T-cell (primary cell): ENCODE measurements at places on chromosomes 13 and 19.

- DNase-seq = no peak
Measured at GRCh38 chr13:100544866-100545683, 43.5 kb downstream of the GGACT start.

GRCh38 chr13:40961214-40961613 is 57.9 kb downstream of the ELF1 start:
- no peak for DNase-seq

- no peak for DNase-seq
Measured at GRCh38 chr13:31195616-31196015, 4.2 kb upstream of the B3GLCT start.

GRCh38 chr13:41802684-41803444 is 158.0 kb downstream of the VWA8 start:
- no peak for DNase-seq

DNA sequence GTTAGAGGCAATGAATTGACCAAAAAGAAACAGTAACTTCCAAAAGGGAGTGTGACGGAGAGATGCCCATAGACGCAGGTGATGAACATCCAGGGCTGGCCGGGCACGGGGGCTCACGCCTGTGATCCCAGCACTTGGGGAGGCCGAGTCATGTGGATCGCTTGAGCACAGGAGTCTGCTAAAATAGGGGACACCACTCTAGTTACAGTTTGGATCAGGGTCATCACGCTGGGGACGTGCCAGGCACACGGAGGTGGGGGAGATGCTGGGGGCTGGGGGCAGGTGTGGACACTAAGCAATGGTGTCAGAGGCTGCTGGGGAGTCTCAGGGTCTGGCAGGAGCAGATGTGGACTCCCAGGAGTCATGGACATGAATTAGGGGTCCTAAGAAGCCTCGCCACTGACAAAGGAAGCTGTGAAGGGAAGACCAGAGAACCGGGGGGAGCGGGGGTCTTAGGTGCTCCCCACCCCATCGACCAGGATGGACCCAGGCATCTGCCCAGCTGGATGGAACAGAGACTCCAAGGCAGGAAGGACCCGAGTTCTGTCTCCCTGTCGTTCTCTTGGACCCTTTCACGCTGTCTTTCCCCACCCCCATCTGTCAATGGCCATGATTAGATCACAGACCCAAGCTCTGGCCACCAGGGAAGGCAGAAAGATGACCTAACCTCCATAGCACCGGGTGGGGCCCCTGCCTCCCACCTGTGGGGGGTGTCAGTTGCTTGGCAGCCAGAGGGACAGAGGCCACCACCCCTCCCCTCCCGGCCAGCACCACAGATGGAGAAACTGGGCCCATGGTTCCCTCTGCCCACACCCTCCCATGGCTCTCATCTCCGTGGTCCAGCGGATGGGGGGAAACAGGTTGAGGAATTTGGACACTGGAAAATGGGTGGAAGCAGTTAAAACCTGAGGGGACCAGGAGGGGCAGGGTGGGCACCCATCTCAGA is 19.6 kb downstream of the CCDC8 start:
- DNase-seq = no peak

DNA sequence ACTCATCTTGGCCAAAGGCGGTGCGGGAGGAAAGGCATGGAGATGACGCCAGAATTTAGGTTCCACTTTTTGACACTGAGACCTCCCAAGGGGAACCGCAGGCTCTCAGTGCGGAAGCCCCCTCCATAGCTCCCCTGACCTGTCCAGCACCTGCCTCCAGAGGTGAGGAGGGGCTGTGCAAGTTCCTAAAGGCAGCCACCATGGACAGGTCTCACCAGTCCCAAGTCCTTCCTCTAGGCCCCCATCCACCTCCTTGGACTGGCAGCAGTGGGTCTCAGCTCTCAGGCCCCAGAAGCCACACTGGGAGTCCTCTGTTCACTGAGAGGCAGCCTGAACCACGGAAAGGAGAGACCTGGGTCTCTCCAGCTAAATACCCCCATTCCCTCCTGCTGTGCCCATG is 31.6 kb upstream of the TSHZ3 start:
- no peak for DNase-seq

- no peak for DNase-seq
Measured at GRCh38 chr13:51601601-51602565, 17.6 kb downstream of the WDFY2 start.

- no peak for DNase-seq
Measured at GRCh38 chr19:37981785-37982475, 74.9 kb downstream of the SIPA1L3 start.

DNA sequence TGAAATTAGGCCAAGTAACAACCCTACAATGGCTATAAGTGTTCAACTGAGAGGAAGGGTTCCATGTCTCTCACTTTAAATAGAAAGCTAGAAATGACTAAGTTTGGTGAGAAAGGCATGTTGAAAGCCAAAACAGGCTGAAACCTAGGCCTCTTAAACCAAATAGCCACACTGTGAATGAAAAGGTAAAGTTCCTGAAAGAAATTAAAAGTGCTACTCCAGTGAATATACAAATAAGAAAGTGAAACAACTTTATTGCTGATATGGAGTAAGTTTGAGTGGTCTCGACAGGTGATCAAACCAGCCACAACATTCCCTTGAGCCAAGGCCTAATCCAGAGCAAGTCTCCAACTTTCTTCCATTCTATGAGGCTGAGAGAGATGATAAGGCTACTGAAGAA is 209.6 kb downstream of the KLF12 start:
- no peak for DNase-seq

DNA sequence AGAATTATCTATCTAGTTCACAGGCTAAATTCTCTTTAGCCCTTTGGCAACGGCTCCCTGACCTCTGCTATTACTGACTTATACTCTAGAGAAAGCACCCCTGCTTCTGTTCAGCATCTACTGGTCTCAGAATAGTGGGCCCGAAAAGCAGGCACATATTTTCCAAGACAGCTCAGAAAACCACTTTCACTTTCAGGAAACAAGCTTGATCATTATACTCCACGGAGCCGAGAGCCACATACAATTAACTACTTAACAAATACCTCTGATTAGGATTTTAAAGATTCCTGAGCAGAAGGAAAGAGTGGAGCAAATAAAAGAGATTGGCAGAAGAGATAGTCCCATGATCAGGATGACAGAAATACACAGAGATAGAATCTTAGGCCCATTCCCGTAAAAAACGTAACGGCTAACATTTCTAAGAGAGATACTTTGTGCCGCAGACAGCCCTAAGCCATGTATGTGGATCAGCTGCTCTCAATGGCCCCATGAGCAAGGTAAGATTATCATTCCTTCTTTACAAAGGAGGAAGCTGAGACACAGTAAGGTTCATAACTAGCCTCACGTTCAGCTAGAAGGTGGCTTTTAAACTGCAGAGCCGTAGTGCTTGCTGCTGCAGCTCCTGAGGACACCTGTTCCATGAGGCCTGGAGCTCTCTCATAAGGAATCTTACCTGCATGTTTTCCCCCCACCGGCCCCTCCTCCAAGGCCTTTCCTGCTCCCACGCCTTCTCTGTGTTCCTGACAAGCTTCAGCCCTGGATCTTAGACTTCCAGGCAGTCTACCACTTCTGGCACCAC is 227.2 kb downstream of the FOXO1 start:
- no peak for DNase-seq

DNA sequence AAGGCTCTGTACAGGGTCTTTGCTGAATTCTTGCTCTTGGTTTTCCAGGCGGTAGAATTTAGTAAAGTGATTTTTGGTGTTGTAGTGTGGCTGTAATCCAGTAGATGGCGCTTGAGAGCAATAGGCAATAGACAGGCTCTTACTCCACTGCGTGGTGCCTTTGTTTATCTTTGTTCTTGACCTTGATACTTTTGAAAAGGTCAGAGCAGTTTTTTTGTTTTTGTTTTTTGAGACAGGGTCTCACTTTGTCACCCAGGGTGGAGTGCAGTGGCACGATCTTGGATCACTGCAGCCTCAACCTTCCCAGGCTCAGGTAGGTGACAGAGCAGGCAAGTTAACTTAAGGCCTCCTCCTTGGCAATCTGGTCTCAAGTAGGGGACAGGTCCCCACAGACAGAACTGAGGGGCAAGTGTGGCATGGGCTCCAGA is 12.2 kb upstream of the LILRA5 start:
- no peak for DNase-seq

- DNase-seq = no peak
Measured at GRCh38 chr19:9370738-9371619, 8.2 kb downstream of the ZNF177 start.

- no peak for DNase-seq
Measured at GRCh38 chr19:42412227-42412626, 15.0 kb downstream of the LIPE start.

DNA sequence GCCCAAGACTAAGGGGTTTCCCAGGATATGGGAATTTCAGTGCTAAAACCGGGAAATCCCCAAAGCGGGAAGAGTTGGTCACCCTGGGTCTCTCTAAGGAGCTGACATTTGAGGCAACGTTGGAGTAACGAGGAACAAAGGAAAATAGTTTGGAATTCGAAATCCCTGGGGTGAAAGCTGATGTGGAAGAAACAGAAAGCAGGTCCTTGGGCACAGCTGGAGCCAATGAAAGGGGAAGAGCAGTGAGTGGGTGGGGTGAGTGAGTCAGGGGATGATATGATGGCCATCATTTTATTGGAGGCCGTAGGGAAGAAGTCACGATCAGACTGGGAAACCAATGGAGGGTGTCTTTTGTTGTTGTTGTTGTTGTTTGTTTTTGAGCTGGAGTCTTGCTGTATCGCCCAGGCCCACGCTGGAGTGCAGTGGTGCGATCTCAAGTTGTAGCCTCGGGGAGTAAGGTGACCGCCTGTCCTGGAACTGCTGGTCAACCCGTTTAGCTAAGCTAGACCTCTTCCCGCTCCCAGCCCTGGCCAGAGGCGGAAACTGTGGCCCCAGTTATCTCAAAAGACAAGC is 3.4 kb upstream of the RFX2 start:
- no peak for DNase-seq

- no peak for DNase-seq
Measured at GRCh38 chr13:73547239-73547638, 488.4 kb downstream of the KLF5 start.

GRCh38 chr13:20263393-20264044 is 31.4 kb upstream of the GJB6 start:
- no peak for DNase-seq

DNA sequence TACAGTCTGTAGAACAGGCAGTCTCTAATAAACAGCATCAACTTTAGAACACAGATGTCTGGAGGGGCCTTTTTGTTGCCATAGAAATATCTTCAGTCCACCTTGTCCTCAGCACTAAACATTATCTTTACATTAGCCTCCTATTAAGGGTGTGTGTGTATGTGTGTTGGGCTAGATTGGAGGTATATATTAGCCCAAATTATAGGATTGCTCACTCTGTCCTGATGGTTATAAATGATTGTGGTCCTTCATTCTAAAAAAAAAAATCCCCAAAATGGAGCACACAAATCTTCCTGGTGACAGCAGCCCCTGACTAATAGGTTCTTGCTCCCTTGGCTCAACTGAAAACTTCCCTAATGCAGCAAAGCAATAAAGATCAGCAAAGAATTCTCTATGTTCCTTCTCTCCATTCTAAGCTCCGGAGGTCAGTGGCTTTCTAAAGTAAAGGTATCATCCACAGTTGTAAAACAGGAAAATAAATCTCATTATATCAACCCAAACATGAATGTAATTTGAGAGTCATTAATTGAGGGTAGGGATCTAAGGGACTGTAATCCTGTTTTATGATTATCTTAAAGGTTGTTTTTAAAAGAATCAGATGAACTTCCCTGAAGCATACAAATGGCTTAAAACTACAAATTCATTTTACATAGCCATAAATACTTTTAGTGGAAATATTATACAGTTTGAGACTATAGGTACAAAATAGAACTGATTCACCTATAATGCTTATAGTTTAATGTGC is 232.7 kb downstream of the KLF12 start:
- no peak for DNase-seq

- DNase-seq = no peak
Measured at GRCh38 chr19:53813996-53814395, 10.1 kb downstream of the NLRP12 start.

DNA sequence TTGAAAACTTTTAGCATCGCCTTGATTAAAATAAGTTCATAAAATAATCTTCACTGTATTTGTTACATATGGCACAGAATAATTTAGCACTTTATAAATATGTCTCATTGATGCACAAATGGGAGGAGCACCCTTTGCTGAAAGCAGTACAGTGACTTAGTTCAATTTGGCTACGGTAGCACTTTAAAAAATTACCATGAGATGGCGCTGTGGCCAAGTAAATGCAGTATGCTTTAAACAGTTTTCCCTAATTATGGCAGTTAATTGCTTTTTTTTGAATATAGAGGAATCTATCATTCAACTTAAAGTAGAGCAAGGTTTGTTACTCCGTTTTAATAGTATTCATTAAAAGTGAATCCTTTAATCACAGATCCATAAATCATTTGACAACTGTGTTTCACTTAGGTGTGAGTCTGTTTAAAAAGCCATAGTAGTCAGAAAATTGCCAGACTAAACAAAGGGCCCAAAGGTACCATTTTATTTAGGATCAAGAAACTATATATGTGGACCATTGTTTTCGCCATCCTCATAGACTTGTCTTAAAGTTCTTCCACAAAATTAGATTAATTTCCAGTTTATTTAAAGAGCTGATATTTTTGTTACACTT is 34.7 kb upstream of the ESD start:
- DNase-seq = no peak
